NAMALWA (cell line): ENCODE measurements at places on chromosomes 12 and 14.

- no peak for DNase-seq
Observed at GRCh38 chr12:47547077-47547476, 158.8 kb downstream of the RPAP3 start.

DNA sequence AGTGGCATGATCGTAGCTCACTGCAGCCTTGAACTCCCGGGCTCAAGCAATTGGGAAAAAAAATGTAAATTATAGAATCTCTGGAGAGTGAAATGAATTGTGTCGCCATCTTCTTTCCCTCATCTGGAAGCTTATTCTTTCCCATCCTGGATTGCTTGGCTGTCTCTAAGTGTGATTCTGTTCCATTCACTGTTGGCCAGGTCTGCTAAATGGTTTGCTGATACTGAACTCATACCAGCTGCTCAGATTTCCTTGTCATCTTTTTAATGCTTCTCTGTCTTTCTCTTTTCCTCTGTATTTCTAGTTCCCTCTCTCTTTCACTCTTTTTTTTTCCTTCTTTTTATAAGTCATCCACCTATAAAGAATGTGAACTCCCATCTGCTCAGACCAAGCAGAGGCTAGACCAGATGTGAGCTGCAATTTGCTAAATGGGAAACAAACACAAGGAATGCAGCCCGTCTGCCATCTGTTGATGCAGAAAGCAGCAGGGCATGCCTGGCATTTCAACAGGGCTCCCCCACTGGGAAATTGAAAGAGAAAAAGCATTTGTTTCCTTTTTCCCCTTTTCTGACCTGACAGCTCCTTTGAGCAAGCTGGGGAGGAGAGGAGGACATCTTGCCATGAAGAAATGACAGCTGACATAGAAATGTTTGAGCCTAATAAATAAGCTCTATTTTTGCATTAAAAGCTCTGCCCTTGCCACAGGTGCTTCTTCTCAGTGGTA is 1823.6 kb upstream of the FLRT2 start:
- no peak for DNase-seq

DNA sequence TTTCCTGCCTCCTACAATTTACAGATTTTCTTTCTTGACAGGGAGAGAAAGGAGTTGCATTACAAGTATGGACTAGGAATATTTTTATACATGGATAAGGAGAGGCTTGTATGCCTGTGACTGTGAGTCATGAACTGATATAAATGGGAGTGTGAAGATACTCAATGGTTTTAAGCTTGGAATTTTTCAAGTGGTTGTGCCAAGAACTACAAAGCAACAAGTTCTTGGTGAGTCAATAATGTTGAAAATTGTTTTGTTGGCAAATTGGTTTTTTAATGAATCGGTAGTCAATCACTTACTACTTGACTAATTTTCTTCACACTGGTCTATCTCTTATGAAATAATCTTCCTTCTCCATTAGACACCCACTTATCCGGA is 58.9 kb upstream of the HMGA2 start:
- DNase-seq, result no peak

DNA sequence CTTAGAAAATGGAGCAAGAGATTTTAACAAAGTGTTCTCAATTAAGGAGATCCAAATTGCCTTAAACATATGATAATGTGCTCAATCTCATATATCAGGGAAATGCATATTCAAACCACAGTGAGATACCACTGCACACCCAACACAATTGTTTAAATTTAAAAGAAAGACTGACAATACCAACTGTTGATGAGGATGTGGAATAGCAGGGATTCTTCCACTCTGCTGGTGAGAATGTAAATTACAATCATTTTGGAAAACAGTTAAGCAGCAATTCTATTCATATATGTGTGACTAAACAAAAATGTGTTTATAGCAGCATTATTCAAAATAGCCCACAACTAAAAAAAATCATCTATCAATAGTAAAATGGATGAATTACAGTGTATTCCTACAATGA is 144.2 kb downstream of the KICS2 start:
- DNase-seq, result peak; percentile 17

DNA sequence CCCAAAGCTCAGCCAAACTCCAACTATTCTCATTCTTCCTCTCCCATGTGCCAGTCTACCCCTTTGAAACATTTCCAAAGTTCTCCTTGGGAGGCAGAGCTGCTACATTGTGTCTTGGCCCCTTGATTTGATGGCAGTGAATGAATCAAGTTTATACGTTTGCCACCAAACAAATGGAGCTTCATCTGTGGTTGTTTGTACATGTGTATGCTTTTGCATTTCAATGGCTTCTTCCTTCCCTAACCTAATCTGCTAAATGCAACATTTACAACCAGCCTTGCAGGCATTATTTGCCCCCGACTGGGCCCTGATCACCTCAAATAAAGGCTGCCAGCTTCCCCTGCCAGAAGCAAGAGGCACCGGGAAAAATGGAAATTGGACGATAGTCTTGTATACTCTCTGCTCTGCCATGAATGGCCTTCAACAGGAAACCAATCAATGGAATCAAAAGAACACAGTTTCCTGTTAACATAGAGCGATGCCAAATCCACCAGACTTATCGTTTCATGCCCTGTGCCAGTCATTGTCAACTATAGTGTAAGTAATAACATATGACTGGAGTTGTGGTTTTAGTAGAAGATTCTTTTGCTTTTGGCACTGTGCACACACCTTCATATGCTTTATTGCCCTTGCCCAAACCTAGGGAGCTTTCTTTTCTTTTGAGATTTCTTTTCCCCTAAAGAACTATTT is 97.8 kb downstream of the TMEM30B start:
- DNase-seq, result no peak

GRCh38 chr12:49357103-49357678 is 10.1 kb upstream of the SPATS2 start:
- peak; percentile 75 for DNase-seq

GRCh38 chr14:55927028-55927427 is 191.2 kb upstream of the PELI2 start:
- no peak for DNase-seq

GRCh38 chr12:130952171-130952954 is 1.3 kb upstream of the ADGRD1 start:
- DNase-seq, result no peak

DNA sequence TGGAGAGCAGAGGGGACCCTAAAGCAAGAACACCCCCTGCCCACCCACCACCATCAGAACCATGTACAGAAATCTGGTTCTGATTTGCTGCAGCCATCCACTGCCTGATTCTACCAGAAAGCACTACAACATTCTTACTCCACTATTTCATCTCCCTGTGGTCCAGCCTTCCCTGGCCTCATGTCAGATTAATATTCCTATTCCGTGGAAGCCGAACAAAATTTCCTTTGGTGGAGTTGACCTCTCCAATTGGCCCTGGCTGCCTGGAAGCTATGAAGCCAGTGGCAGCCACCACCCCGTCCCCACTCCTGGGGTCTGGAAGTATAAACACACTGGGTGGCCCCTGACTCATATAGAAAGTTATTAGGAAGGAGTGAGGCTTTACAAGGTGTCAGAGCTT is 60.2 kb downstream of the ANO2 start:
- no peak for DNase-seq

- DNase-seq, result no peak
Observed at GRCh38 chr14:21019366-21019765, 5.5 kb downstream of the NDRG2 start.

DNA sequence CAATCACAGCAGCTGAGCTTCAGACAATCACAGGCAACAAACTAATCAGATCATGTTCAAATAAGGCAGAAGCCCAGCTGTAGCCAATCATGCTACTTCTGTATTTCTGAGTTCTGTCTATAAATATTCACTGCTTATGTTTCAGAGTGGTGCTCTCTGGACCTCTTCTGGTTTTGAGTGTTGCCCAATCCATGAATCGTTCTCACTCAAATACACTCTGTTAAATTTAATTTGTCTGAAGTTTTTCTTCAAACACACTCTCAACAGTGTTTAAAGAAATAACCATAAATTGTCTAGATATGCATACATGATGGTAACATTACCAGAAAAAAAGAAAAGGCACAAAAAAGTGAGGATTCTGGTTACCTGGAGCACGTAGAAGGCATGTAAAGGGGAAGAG is 77.9 kb upstream of the BBS10 start:
- DNase-seq, result no peak

- no peak for DNase-seq
Observed at GRCh38 chr14:89983375-89983774, 27.6 kb downstream of the TDP1 start.

GRCh38 chr12:17928708-17929366 is 161.2 kb downstream of the RERGL start:
- DNase-seq, result peak; percentile 18

- no peak for DNase-seq
Observed at GRCh38 chr14:102870246-102870645, 52.2 kb upstream of the AMN start.

DNA sequence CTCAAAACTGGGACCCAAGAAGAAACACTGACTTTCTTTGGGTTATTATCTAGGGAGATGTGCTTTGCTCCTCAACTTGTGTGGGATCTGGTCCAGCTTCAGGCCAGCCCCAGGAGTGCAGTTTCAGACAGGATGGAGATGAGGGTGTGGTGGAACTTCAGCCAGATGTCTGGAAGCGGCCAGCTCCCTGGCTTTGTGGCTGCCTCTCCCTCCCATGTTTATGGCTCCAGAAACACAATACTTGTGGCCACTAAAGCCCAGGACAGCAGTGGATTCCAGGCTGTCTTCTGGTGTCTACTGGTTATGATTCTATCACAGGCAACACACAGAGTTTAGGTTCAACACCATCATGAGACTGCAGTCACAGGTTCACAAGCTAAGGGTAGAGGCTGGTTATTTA is 44.2 kb upstream of the EMP1 start:
- no peak for DNase-seq

- no peak for DNase-seq
Observed at GRCh38 chr14:33617154-33617553, 333.7 kb downstream of the EGLN3 start.

DNA sequence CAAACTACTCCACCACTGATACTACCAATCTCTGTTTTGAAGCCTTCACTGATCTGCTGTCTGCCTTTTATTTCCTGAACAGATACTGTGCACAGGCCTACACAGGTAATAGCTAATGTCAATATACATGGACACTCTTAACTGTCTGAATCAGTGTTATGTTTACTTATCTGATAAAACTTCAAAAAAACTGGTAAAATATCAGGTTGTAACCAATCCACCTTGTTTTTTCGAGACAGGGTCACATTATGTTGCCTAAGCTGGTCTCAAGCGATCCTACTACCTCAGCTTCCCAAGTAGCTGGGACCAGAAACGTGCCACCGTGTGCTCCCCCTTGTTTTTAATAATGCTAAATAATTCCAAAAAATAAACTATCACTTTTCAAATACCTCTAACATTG is 43.5 kb downstream of the HECTD1 start:
- DNase-seq, result no peak

GRCh38 chr14:32421781-32422180 is 92.7 kb downstream of the AKAP6 start:
- DNase-seq, result no peak

- no peak for DNase-seq
Observed at GRCh38 chr14:75399843-75400775, 27.7 kb upstream of the JDP2 start.

DNA sequence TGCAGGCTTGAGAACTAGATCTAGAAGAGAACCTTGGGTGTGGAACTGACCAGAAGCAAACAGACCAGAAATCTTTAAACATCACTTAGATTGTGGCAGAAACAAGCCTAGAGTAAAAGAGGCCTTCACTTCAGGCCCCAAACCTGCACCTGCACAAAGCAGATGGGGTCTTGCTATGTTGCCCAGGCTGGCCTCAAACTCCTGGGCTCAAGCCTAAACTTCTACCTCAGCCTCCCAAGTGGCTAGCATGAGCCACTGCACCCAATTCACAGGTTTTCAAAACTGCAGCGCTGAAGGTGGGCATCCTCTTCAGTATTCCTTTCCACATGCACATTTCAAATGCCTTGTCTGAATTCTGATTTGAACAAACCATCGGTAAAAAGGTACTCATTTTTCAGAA is 19.9 kb downstream of the MOK start:
- peak; percentile 18 for DNase-seq

GRCh38 chr12:9721394-9722092 is 11.4 kb downstream of the CLECL1 start:
- DNase-seq, result peak; percentile 94
